Activated T-cell treated with anti-CD3 and anti-CD28 coated beads, Interleukin-2, amount 50 U/mL, for 72 hours (primary cell): ENCODE measurements at places on chromosomes 7 and 10.

DNA sequence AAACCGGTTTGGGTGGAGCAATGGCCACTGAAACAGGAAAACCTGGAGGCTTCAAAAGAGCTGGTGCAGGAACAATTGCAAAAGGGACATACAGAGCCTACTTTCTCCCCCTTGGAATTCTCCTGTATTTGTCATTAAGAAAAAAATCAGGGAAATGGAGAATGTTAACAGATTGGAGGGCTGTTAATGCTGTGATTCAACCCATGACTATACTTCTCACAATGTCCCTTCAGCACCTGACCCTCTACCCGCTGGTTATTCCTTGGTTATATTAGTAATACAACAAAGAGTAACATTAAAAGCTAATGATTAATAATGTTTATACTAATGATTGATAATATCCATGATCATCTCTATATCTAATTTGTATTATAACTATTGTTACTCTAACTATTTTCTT, 34.4 kb upstream of the AKR1C2 start:
- no peak for DNase-seq

- no peak for DNase-seq
These were observed 28.9 kb upstream of the AHR start for GRCh38 chr7:17269341-17270221.

GRCh38 chr7:45714521-45714820, 140.3 kb downstream of the ADCY1 start:
- DNase-seq: no peak

DNA sequence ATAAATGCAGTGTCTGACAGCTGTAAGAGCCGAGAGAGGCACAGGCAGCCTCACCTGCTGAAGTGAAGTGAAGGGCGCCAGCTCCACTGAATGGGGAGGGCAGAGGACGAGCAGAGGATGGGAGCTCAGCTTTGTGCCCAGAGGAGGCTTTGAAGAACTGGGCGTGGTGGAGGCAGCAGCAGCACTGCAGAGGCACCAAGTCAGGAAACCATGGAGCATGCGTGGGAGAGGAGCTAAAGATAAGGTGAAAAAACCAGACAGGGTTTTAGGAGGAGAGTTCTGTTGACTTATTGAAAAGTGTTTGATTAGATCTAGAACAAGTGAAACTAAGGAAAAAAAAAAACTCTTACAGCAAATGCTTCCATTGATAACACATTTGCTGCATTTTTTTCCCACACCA, 216.4 kb downstream of the CXCL12 start:
- DNase-seq: no peak

DNA sequence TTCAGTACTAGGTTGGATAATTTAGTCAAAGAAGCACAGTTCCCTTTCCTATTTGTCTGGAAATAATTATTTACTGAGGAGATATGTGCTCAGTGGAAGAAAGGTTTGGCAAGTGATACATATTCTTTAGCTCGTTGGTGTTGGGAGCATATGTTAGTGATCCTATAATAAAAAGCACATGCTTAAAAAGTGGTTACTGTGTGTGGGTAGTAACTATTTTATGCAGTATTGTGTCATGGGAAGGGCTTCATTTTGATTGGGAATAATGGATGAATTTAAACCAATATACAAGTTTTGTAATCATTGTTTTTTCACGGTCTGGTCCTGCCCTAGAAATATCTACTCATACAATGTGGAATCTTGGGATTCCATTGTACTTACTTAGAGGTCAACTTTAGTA, 188.7 kb upstream of the PPP1R3A start:
- no peak for DNase-seq

GRCh38 chr10:113133497-113134115, 183.6 kb downstream of the TCF7L2 start:
- no peak for DNase-seq

DNA sequence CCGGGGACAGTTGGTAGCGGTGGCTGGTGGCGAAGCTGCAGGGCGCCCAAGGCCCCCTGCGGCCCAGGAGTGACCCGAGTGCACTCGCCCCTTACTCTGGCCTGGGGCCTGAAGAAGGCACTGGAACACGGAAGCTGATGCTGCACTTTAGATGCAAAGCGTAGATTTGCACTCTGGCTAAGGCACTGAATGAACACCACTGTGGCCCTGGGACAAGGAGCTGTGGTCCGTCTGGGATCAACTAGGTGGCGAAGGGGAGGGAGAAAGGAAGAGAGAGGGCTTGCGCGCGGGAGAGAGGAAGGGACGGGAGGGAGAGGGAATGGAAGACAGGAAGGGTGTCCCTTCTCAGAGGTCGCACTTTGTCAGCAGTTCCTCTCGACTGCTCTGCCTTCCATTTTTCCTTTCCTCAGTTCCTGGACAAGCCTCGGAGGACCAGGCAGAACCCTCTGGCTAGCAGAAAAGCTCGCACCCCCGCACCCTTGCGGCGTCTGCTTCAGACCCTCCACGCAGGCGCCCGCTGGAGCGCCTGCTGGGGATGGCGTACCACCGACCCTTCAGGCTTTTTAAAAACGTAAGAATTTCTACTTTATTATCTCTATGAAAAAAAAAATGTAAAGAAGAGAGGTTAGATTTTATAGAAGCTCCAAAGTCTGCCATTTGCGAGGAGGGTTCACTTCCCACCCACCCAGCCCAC, 1.2 kb downstream of the FERD3L start:
- DNase-seq: no peak

DNA sequence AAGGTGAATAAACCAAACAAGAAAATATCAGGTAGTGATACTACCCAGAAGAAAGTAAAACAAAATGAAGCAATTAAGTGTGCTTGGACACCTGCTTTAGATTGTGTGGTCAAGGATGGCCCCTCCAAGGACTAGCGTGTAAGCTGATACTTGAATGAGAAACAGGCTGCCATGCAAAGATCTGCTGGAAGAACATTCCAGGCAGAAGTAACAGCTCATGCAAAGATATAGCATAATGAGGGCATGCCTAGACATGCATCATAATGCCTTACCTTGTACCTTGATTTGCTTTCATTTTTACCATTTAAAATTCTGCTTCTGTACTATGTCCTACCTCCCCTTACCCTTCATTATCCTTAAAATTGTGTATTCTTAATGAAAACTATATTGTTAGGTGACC, 74.8 kb upstream of the HDAC9 start:
- no peak for DNase-seq

DNA sequence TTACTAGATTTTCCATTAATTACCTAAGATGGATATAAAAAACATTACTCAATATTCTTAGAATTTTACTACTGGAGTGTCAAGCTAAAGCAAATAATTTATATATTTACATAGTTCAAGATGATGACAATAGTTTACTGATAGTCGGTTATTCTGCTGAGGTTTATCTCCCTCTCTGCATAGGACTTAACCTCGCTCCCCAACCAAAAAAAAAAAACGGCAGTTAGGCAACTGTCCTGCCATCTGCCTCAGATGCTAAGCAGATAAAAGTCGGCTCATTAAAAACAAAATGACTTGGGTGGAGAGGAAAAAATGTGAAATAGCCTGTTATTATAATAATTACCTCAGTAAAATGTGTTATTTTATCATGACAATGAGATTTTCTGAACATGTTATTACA, 14.0 kb upstream of the ITGB8 start:
- no peak for DNase-seq
